ENCODE measurements at places on chromosomes 2 and 18.

DNA sequence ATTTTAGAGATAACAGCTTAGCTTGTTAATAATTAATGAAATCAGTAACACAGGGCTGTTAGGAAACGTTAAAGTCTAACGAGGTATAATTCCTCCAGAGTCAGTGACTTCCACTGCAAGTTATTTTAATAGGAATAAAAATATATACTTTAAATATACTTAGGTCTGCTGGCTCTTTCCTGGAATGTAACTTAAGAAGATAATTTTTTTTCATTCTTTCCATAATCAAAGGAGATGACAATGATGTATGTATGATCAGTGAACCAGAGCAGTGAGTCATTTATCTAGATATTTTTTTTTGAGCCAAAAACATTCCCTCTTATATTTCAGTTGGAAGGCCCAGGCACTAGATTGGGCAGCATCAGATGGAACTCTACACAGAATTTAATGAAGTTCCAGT lies 104.2 kb upstream of the LYPD1 start:
- DNase-seq: no peak

GRCh38 chr18:75422341-75422910 lies 5.1 kb downstream of the SMIM21 start:
- no peak for DNase-seq

DNA sequence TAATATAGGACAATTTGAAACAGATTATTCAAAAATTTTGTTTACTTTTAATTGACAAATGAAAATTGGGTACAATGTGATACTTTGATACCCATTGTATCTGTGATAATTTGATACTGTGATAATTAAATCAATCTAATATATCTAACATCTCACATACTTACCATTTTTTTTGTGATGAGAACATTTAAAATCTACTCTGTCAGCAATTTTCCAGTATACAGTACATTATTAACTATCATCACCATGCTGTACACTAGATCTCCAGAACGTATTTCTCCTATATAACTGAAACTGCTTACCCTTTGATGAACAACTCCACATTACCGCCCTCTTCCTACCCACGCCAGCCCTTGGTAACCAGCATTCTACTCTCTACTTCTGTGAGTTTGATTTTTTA lies 139.7 kb upstream of the TFPI start:
- DNase-seq: no peak

DNA sequence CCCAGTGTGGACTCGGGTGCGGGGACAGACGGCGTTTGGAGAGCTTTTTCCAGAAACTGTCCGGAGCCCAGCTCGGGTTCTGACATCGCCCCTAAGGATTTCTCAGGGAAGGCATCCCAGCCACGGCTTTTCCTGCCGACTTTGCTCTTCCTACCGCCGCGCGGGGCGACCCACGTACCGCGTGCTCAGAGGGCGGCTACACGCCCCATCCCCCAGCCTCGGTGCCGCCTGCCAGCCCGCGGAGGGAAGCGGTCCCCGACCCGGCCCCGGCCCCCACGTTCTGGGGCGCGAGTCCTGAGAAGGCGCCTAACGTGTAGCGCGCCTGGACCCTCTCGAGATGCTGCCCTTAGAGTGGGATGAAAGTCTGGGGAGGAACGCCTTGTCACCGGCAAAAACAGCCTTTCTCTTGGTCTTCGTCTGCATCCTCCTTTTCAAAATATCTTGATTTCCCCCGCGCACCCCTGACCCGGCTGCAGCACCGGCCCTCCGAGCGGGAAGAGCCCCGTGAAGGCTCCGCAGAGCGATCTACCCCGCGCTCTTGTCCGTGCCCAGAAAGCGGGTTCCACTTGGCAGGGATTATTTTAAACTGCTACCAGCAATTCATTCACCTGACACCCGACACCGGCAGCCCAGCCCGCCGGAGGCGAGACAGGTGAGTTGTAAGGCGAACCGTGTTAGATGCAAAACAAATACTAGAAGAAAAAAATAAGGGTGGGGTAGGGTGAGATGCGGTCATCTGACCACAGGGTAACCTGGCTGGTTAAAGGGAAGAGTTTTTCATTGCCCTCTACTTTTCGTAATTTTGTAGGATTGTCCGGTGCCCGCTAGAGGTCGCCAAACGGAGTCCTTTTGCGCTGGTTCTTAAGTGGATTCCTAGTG lies 812 bp upstream of the KCNG3 start:
- peak; percentile 78 for DNase-seq

DNA sequence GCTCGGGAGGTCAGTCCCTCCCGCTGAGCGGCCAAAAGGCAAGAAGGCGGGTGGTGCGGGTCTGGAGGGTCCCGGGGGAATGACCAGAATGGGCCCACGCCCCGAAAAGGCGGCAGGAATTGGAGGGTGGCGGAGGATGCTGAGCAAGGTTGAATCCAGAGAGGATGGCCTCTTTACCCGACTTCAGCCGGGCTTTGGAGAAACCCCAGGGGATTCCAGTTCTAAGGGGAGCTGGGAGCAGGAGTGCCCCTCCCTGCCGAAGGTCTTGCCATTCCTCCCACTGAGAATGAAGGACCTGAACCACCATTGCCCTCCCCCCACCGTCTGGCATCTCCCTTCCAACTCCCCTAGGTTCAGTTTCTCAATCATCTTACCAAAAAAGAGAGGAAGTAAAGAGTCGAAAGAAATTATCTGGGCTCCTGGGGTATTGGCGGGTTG lies 38.9 kb upstream of the ATP6V1B1 start:
- DNase-seq: no peak

Data from hindlimb muscle (tissue), 1 donor.